ENCODE measurements at places on chromosomes 13 and 19.
A peak's percentile ranks its signal among the peaks of the same experiment; 100 is the strongest.

DNA sequence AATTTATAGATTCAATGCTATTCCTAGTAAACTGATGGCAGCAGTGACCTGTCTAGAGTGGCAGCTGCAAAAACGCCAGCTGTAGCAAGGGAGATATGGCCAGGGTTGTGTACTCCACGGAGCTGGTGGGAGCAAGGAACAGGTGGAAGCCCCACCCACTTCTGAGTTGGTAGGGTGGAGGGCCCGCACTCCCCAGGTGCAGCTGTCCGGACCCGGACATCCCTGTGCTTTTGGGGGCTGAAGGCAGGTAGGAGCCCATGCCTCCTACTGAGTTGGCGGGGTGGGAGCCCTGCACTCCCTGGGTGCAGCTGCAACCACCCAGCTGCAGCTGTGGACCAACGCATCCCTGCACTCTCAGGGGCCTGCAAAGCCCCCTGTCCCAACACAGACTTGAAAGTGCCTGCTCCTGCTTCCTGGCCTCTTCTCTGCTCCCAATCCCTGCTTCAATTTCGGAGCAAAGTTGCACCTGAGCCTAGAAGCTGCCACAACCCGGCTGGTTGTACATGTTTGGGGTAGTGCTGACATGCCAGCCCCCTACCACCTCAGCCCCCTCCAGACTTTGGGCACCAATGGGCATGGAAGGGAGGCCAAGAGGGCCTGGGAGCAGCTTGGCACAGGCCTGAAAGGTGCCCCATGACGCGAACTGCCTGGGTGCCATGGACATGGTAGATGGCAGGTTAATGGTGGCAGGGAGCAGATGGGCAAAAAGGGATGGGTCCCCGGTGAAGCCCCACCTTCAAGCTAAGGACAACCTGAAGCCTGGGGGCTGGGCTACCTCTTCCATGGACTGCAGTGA lies 19.8 kb downstream of the UGGT2 start:
- no peak for DNase-seq

GRCh38 chr19:33437821-33438671 lies 64.5 kb downstream of the CEBPG start:
- no peak for DNase-seq

DNA sequence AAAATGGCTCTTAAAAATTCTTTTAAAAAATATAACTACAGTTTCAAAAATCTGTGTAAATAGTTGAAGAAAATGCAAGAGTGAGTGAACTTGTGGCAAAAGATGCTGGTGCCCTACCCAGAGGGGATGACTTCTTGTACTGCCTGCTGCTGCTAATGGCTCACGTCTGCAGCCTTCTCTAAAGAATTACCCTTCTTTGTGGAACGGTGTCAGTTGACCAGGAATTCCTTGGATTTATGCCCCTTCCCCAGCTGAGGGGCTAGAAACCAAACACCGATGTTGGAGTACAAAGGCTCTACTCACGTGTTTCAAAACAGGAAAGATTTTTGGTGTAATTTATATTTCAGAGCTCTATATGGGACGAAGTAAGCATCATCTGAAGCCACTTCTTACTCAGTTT lies 1582.8 kb downstream of the OLFM4 start:
- DNase-seq, result no peak

DNA sequence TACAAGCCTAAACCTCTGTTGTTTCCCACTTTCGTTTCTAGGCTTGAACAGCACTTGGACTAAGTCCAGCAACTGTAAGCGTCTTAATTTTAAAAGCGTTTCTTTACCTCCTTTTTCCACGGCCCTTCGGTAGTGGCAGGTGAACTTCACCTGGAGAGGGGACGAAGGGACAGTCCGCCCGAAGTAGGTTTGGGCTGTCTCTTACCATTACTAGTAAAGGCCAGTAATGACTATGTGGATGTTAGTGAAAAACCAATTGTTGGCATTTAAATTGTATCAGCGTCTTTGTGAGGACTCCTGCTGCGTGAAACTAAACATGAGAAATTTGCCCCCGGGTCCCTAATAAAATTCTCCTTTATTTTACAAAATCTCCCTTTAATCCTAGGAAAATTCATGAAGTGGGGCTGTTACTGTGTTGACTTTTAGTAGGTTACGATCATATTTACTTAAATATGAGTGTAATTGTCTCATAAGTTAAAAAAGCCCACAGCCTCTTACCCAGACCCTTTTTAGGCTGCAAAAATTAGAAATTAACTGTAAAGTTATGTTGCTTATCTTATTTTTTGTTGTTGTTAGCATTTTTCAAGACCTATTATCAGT lies 983 bp downstream of the ITM2B start:
- no peak for DNase-seq

GRCh38 chr19:11506101-11506555 lies 489 bp upstream of the ZNF653 start:
- no peak for DNase-seq

GRCh38 chr19:34393031-34393430 lies 11.2 kb upstream of the PDCD2L start:
- no peak for DNase-seq

- DNase-seq, result no peak
Observed at GRCh38 chr13:27104606-27105005, 67.0 kb downstream of the USP12 start.

GRCh38 chr13:41905600-41906254 lies 55.2 kb downstream of the VWA8 start:
- no peak for DNase-seq

DNA sequence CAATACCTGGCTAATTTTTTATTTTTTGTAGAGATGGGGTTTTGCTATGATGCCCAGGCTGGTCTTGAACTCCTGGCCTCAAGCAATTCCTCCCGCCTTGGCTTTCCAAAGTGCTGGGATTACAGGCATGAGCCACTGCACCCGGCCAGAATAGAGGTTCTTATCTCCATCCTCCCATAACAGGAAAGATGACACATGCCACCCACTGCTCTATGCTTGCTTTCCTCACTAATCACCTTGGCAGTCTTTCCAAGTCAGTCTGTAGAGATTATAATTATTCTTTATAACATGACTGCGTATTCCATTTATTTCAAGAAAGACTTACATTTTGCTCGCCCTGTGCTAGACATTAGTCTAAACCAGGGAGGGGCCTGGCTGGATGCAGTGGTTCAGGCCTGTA lies 6.7 kb downstream of the VAV1 start:
- no peak for DNase-seq

- no peak for DNase-seq
Observed at GRCh38 chr13:108500711-108501110, 128.7 kb upstream of the MYO16 start.

DNA sequence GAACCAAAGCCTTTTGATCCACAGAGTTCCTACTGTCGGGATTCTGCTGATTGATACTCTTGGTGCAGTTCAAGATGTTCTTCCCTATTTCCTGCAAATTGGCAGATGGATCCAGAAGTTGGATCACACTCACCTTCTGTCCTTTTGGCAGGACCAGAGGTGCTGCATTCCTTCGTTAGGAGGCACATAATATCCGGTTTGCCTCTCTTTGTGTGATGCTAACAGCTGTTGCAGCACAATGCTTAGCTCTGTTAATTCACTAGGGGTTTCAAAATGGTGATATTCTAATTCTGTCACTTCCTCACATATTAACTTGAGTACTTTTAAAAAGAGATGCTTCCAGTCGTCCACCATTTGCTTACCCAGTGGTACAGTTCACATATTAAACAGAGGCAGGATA lies 15.2 kb upstream of the CHST8 start:
- no peak for DNase-seq

DNA sequence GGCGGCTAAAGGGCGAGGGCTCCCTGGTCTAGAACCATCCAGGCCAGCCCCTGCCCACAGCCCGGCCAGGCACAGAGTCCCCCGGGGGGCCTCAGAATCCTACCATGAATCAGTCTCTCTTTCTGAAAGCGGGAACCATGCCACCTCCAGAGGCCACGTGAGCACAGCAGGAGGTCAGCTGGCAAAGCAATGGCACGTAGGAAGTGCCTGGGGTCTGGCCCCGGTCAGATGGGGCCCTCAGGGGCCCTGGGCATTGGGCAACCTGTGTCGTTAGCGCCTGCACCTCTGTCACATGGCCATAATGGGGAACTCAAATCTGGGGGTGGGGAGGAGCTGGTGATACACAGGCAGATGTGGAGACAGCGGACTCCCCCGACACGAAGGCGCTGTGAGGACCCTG lies 8.8 kb downstream of the MFSD12 start:
- no peak for DNase-seq

DNA sequence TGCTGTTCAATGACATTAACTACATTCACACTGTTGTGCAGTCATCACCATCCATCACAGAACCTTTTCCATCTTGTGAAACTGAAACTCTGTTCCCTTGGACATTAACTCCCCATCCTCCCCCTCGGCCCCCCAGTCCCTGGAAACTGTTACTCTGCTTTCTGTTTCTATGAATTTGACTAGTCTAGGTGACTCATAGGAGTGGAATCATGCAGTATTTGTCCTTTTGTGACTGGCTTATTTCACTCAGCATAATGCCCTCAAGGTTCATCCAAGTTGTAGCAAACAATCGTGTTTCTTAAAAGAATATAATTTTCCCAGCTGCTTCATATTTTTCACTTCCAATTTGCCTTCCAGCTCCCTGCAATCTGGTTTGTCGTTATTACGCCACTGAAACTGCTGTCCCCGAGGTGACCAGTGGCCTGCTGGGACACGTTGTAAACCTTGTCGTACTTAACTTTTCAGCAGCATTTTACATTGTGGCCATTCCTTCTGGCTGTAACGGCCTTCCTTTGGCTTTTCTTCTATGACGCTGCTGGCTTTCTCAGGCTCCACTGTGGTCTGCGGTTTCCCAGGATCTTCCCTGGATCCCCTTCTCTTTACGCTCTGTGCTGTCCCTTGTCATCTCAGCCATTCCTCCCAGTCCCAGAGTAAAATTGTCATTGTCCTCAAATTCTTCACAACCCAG lies 74.0 kb downstream of the DHRS12 start:
- DNase-seq, result peak; percentile 34

DNA sequence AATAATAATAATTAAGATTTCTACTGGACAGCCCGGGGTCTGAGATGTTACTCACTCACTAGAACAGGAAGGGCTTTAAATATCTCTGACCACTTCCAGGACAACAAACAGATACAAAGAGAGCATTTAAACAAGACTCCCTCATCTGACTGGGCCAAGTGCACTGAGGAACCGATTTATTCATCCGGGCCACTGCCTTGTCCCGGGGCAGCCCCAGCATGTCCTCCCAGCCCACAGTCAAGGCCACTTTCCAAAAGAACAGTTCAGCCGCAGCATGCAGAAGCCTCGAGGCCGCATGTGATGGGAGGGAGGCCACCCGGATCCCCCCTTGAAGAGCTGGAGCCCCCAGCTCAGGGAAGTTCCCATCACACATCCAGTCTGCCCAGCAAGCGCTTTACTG lies 30.5 kb downstream of the MLLT1 start:
- no peak for DNase-seq

DNA sequence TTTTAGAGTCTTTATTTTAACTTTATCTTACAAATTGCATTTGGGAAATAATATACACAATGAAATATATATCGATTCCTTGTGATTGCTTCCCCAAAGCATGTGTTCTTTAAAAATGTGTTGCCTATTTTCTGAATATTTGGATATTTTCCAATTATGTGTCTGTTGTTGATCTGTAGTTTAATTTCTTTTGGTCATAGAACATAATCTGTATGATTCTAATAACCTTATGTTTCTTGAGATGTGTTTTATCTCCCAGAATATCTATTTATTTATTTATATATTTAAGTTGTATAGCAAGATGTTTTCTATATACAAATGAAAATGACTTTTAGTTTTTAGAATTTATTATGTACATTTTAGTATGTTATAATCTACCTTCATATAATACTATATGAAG lies 710.8 kb upstream of the PCDH20 start:
- DNase-seq, result no peak

- no peak for DNase-seq
Observed at GRCh38 chr19:21532904-21533303, 27.5 kb downstream of the ZNF429 start.

GRCh38 chr19:29576761-29577648 lies 29.1 kb upstream of the POP4 start:
- DNase-seq, result no peak

DNA sequence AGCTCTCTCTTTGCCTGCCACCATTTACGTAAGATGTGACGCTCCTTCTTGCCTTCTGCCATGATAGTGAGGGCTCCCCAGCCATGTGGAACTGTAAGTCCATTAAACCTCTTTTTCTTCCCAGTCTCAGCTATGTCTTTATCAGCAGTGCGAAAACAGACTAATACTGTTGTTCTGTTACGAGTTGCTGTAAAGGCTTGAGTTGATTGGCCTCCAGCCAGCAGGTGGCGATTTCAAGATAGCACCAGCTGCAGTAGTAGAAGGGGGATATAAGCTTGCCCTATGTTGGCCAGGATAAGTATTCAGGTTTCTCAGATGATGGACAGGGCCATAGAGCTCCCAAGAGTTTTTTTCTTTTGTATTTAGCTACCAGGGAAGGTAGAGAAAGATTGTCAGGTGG lies 385.5 kb downstream of the MZT1 start:
- no peak for DNase-seq

DNA sequence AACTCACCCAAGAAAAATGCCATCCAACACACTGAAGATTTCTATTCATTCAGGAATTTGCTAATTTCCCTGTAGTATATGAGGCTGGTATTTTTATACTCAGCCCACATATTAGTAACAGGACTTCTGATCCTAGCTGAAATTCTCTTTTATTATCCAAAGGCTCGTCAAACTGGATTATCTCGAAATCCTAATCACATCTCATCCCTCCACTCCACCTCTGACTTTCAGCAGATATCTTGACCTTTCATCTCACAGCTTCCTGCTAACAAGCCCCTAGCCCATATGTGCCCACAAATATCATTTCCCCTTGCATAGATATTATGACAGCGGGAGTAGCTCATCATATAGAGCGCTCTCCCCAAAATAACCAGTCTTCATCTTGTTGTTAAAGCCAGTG lies 279.7 kb downstream of the FGF14 start:
- DNase-seq, result no peak

- peak; percentile 84 for DNase-seq
Observed at GRCh38 chr19:48319647-48320541, 5.5 kb upstream of the EMP3 start.

GRCh38 chr19:33186431-33187182 lies 7.5 kb upstream of the LRP3 start:
- no peak for DNase-seq

GRCh38 chr19:40529093-40529954 lies 47.3 kb upstream of the SHKBP1 start:
- DNase-seq, result peak; percentile 86

DNA sequence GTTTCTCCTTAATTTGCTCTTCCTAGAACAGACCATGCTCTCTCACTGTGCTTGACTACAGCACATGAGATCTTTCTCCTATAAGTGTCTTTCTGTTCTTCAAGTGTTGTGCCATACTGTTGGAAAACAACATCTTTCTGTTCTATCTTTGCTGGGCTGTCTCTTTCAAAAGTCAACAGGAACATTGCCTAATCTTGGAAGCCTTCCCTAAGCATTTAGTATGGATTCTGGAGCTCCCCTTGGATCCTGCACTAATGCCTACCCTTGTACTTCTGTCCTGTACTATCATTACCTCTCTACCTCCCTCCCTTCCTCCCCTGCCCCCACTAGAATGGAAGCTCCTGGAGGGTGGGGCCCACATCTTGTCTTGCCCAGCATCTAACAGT lies 26.8 kb downstream of the STARD13 start:
- DNase-seq, result no peak

GRCh38 chr19:46815833-46816627 lies 27.6 kb upstream of the SLC1A5 start:
- DNase-seq, result no peak

All from mucosa of gallbladder (tissue), 1 donor.